ENCODE measurements at places on chromosomes 2 and 18. TPM values are rescaled to one million over a fixed set of nuclear protein-coding genes. Genes with fewer than 3 reads are reported as not detected.

DNA sequence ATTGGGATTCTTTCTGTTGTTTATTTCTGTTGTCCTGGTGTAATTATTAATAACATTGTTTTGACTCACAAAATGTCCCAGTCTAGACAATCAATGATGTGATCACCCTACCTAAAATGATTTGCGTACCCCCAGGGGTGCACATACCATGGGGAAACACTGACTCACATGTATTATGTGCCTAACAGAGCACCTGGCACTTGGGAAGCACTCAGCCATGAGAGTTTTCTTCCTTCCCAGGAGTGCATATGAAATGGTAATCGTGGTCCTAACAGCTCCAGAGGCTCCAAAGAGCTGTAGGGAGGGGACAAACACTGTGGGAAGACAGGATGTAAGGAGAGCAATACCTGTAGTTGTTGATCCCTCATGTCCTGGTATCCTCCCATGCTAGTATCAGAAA is 187.8 kb upstream of the ERBB4 start:
- DNase-seq, result no peak

DNA sequence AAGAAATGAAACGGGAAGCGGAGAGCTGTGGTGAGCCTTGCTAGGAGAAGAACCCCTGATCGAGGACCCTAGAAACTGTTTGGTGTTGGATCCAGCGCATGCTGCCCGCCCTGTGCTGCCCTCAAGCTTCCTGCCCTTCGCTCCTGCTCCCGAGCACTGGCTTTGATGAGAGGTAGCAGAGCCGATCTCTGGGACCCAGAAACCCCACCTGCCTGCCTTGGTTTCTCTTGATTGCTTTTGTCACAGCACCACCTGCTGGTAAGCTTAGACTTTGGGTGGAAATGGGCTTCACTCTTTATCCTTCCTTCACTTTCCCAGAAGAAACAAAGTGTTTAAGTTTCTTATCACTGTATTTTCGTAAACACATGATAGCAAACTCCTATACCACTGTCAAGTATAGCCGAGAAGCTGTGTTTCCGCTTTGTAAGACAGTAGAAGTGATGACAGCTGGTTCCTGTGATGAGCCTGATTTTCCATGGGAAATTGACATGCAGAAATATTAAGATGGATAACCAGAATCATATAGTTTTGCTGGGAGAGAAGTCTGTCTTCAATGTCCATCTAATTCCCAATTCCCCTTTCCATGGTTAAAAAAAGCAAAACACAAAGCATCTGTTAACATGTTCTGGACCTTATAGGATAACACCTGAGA is 267.4 kb downstream of the PHLPP1 start:
- DNase-seq, result no peak

DNA sequence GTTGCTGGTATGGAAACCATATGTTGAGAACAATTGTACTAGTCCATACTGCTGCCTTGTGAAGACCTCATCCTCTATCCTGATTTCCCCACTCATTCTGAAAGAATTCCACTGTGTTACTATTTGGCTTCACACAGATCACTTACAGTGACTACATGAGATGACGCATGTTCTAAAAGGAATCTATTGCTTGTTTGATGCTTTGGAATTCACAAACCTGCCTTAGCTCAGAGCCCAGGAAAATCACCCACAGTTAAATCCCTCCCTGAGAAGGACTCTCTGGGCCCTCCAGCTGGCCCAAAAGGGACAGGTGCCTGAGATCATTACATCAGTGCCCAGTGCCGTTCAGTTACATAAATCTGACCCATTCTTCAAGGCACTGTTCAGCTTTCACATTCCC is 45.3 kb downstream of the KLHL29 start:
- no peak for DNase-seq

- no peak for DNase-seq
Observed at GRCh38 chr18:43634994-43635393, 357.7 kb upstream of the SYT4 start.

- no peak for DNase-seq
Observed at GRCh38 chr18:48594471-48595094, 55.8 kb downstream of the CTIF start.

- DNase-seq, result no peak
Observed at GRCh38 chr2:195049372-195050031, 607.5 kb upstream of the SLC39A10 start.

GRCh38 chr2:151757861-151758260 is 23.6 kb upstream of the NEB start:
- no peak for DNase-seq

GRCh38 chr18:21393986-21394385 is 152.0 kb downstream of the GREB1L start:
- no peak for DNase-seq

DNA sequence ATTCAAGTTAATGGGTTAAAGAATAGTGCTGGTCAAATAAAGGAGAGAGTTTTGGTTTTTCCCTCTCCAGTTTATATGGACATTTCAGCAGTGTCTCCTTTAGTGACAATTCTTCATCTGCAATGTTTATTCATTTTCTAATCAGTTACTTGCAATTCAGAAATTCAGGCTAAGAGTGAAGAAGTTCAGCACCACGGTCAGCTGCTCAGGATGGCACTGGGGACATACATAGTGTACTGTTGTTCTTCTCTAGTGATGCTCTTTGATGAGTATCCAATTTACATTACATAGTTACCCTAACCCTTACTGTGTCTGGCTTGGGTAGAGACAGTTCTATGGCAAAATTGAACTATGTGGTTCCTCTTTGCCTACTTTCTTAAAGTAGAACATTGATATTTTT is 412.7 kb downstream of the CNTNAP5 start:
- DNase-seq, result no peak

DNA sequence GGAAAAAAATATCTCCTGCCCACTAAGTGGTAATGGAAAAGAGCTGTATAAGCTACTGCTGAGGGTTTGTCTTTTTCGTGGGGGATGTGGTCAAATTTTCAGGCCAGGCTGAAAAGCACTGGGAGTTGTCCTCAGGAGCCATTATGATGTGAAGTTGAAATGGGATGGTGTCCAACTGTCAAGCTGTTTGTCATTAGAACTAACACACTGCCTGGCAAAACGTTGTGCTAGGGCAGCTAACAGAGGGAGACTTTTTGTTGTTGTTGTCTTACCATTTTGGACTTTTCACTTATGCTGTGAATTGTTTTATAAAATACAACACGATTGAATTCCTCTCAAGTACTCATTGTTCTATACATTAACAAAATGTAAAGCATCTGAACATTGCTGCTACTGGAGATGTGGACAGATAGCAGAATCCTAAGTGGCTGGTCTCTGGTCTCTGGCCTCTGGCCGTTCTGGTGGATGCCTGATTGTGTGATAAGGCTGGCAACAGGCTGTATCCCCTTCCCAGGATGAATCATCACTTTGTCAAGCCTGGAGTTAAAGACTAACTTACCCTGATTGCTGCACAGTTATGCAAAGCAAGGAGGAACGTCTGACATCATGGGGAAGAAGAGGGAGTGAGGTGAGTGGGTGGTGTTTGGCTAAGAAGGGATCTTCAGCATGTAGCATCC is 2.3 kb downstream of the MYO1B start:
- no peak for DNase-seq

DNA sequence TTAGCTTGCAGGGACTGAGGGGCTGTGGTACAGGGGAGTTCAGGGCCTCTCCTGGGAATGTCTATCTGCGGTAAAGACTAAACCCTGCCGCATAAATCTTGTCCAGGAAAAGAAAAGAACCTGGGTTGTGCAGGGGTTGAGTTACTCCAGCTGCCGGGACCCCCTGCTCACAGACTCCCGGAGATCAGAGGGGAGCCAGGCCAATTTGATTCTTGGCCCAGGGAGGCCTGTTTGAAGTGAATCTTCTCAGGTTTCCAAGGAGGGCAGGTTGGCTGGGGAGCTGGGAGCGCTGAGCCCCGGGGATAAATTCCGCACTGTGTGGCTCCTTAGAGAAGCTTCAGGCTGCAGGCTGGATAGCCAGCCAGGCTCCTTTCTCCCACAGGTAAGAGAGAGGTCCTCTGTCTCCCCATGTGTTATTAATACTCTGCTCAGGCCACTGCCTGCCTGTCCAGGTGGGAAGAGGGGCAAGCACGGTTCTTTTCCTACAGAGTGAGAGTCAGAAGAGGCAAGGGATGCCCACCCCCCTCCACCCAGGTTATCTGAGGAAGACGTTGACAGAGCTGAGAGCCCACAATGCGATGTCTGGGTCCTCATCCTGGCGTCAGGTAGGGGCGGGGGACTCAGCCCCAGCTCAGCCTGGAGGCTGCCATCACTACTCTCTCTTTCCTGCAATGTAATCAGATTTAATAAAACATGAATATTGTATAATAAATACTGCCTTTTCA is 82.7 kb downstream of the LONRF2 start:
- no peak for DNase-seq

GRCh38 chr2:188596054-188596453 is 304.4 kb downstream of the GULP1 start:
- no peak for DNase-seq

DNA sequence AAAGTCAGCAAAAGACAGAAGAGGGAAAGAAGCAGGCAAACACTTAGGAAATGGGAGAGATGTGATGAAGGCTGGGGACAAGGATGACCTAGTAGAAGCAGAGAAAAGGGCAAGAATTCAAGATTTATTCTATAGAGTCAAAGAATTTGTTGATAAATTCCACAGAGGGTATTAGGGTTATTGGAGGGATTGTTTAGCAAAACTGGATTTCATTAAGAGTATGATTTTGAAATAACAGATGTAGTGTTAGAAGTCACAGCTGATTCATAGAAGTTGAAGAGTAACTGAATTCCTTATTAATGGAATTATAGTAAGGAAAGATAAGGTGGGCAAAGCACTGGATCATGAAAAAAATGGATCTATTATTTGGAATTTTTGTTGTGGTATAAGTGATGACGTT is 48.6 kb downstream of the CEP192 start:
- no peak for DNase-seq

DNA sequence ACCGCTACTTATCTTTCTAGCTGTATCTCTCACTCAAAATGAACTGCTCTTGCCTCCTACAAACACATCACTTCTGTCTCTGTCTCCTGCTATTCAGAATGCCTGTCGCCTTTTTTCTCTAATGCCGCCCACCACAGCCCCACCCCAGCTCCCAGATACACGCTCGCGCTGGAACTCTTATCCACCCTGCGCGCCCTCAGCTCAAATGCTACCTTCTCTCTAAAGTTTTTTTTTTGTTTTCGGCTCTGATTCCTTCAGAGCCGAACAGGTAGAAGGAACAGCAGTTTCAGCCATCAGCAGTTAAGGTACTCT is 3.9 kb upstream of the SOS1 start:
- no peak for DNase-seq

The TLX2 gene
- 0.42 TPM for total RNA-seq

The DNAH6 gene
- 0.42 TPM for total RNA-seq

The AFF3 gene
- total RNA-seq, result 65.2 TPM

The GPAT2 gene
- total RNA-seq, result 8.2 TPM

The KCNG2 gene
- not detected for total RNA-seq

Measured in esophagus muscularis mucosa (tissue), 4 donors.